CD4-positive, alpha-beta T cell treated with Interleukin-6 at 100 ng/mL for 8 hours (primary cell): ENCODE measurements at places on chromosomes 13 and 19.

GRCh38 chr13:31767175-31767900 lies 28.0 kb downstream of the RXFP2 start:
- DNase-seq = no peak

GRCh38 chr13:45615501-45616101 lies at the start of gene ERICH6B:
Gene ERICH6B (minus strand): TSS chr13:45615739. CDS start chr13:45597005, 18,734 bp downstream.
- no peak for DNase-seq

- no peak for DNase-seq
Observed at GRCh38 chr19:17402982-17403855, 2.2 kb downstream of the BST2 start.

- no peak for DNase-seq
Observed at GRCh38 chr13:103087275-103087674, 21.1 kb upstream of the SLC10A2 start.

DNA sequence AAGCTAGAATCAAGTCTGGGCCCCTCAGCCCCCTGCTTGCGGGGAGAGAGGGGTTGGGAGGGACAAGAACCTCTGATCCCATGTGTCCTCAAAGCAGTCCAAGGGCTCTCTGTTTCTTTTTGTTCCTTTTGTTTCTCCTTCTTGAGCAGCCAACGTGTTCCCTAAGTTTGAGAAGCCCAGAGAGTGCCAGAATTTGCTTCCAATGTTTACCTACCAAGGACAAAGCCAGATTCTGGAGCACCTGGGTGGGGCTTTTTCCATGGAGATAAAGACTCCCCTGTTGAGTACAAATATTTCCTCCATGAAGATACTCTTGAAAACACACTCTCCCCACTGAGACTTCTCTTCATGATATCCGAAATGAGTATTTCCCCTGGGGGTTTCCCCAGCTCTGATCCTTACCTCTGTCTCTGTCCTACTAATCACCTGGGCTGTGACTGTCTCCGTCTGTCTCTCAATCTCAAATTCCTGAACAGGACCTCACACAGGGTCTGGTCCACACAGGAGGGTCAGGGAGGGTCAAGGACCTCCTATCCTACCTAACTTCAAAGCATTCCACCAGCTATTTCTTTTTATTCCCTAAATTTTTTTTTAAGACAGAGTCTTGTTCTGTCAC lies 27.4 kb downstream of the CD177 start:
- no peak for DNase-seq

- no peak for DNase-seq
Observed at GRCh38 chr13:79562557-79562956, 81.6 kb downstream of the NDFIP2 start.

DNA sequence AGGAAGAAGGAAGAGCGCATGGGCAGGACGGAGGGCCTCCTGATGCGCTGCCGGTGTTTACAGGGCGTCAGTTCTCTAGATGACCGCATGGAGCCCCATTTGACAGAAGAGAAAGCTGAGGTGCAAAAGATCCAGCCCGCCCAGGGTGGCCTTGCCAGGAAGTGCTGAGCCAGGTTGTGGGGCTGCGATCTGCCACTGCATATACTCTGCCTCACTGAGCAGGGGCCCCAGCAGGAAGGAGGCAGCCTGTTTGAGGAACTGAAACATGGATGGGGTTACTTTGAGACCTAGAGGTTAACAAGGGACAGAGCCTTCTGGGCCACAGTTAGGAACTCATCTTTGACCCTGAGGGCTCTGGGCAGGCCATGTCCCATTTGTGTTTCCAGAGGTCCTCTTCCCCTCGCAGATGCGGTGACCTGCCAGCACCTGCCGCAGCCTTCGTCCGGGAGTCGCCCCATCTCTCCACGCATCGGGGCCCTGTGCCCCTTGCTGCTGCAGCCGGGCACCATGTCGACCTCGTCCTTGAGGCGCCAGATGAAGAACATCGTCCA lies 3.2 kb downstream of the EPN1 start:
- DNase-seq = no peak

GRCh38 chr13:46354156-46355087 lies 32.6 kb downstream of the RUBCNL start:
- peak; percentile 12 for DNase-seq

DNA sequence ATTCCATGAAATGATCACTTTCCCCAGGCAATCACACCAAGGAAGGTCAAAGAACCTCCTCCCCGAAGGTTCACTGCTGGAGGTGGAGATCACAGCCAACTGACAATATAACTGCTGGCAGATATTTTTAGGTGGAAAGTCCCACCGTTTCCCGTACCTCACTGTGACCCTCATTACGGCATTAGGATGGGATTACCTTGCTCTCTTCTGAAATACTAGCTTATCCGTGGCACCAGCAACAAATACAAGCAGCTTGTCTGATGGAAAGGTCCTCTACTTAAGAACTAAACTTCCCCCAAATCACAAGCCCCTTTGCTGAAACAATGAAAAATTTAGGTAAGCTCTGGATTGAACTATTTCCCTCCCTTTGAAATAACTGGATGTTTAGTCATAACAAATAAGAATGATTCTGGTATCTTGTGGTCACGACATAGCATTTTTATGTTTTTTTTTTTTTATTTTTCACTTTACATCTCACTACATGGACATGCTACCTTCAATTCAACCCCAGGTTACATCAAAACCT lies 178.9 kb downstream of the COL4A1 start:
- DNase-seq = no peak

DNA sequence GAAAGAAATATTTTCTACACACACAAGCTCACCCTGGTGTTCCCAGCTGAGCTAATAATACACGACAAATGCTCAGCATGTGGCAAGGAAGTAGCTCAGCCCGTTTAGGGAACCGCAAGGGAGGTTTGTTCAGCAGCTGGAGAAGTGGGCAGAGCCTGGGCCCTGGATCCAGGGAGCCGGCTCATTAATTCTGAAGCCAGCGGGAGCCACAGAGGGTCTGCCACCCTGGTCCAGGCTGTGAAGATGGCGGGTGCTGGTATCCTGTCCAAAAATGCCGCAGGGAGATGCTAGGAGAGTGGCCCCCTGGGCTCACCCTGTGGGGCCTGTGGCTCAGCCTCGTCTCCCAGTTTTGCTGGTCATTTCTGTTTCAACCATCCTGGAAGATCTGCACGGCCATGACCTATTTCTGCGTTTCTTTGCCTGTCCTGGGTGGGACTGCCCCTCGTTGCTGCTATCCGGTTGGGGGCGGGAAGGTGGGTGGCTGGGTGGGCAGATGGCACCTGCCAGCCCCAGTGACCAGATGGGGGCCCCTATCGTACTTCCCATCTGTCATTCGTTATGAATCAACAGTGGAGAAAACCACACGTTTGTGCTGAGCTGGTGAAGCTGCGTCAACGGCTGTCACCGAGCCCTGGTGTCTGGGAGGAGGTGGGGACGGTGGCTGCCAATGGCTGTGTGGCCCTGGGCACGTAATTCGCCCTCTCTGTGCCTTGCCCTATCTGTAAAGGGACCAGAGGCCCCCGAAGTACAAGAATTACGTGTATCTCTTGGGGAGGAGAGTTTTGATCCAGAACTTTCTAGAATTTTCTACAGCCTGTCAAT lies 2.7 kb upstream of the GNA15 start:
- peak; percentile 67 for DNase-seq

DNA sequence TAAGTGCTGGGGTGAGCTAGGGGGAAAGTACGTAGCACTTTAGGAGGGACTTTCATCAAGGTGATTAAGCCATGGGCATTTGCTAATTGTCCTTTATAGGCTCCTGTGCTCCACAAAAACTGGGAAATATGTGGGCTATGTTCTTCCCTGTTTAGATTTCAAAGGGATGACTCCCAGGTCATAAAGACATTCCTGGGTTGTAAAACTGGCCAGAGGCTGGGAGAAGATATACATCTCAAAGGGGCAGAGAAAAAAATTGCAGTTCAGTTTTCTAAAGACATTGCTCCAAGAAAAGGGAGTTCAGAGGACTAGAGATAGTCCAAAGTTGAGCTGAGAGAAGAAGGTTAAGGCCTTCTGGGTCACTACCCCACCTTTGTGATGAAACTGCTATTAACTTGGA lies 204.8 kb downstream of the MYO16 start:
- no peak for DNase-seq

DNA sequence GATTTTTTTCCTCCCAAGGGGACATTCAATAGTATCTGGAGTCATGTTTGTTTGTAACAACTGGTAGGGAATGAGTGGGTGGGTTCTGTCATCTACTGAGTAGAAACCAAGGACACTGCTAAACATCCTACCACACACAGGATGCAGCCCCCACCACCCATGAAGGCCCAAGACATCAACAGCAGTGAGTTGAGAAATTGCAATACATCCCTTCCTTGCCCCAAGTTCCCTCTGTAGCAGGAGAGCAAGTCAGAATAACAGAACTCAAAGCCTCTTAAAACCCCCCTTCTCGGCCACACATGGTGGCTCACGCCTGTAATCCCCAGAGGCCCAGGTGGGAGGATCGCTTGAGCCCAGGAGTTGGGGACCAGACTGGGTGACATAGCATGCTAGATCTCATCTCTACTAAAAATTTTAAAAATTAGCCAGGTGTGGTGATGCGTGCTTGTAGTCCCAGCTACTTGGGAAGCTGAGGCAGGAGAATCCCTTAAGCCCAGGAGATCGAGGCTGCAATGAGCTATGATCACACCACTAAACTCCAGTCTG lies 2.4 kb upstream of the CYP2F1 start:
- no peak for DNase-seq

DNA sequence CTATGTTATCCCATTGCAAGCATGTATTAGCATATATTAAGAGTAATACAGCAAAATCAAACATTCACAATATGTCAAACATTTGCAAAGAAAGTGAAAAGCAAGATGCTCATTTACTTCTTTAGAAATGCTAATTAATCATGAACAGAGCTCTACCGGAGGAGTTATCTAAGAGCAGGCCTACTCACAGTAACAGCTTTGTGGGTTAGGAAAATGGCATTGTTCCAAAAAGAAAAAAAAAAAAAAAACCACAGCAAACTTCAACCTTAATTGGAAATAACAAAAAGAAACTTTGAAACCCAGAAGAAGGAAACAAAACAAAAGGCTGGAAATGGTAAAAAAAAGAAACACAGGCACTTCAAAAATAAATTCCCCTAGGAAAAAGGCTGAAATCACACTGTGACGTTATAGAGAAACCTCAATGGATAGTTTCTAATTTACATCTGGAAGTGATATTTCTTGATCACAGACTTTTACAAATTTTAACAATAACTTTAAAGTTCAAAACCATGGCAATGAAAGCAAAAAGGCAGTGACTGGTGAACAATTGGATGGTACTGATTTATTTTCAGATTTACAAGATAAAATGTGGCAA lies 1236.8 kb upstream of the SPRY2 start:
- DNase-seq = no peak

- DNase-seq = no peak
Observed at GRCh38 chr13:112728375-112729126, 38.7 kb downstream of the ATP11A start.

DNA sequence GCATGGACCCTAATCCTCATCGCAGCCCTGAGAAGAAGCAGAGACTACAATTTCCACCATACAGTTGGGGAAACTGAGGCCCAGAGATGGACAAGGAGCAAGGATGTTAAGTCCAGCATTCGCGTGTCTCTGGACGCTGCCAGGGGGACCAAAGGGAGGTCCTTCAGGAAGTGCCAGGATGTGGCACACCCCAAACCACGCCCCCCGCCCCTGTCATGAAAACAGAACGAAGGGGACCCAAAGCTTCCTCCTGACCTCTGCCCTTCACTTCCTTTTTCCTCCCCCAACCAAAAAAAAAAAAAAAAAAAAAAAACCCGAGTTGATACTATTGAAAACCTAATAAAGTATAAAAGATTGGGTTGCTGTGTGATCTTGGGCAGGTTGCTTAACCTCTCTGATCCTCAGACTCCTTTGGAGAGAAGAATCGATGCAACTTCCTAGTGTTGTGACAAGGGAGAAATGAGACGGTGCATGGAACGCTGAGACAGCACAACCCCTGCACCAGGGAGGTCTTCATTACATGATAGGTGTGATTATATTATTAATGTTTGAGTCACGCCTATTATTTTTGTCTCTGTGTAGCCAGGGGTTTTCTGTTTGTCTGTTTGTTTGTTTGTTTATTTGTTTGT lies 2.7 kb upstream of the ZBTB7A start:
- DNase-seq = peak; percentile 68

- DNase-seq = peak; percentile 98
Observed at GRCh38 chr19:9792206-9793070, 23.9 kb upstream of the ZNF846 start.

DNA sequence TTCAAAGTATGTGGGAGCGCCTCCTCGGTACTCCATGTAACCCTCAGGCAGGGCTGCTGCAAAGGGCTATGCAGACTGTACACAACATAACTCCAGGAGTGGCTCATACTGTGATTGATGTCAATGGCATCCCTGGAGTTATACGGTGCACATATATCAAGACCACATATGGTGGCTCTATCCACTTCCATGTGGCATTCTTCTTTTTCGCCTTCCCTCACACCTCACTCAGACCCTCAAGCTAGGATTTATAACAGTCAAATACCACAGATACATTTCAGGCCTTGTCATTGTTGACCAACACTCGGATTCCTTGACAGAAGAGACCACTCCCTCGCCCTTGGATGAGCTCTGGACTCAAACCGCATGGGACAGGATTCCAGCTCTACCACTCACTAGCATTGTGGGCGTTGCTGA lies 11.3 kb upstream of the UBL3 start:
- no peak for DNase-seq

DNA sequence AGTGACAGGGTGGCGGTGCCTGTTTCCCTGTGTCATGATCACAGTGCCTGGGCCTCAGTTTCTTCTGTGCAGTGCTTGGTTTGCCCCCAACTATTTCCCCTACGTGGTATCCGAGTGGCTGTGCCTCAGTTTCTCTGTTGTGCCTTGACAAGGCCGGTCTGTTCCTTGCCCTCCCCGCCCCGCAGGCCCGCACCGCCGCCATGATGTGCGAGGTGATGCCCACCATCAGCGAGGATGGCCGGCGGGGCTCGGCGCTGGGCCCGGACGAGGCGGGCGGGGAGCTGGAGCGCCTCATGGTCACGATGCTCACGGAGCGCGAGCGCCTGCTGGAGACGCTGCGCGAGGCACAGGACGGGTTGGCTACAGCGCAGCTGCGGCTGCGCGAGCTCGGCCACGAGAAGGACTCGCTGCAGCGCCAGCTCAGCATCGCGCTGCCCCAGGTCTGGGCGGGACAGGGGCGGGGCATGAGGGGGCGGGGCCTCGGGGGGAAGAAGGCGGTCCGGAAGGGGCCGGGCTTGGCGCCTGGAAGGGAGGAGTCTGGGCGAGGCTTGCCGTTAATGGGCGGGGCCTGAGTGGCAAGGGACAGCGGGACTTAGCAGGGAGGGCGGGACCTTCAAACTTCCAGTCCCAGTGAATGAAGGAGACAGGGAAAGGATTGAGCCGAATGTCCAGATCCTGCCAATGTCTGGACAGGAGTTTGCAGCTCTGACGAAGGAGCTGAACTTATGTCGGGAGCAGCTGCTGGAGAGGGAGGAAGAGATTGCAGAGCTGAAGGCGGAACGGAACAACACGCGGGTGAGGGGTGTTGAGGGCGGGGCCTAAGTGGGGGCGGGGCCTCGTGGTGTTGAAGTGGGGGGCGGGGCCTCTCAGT lies 8.6 kb downstream of the PPFIA3 start:
- DNase-seq = peak; percentile 96

- DNase-seq = no peak
Observed at GRCh38 chr19:49408816-49409440, 14.3 kb downstream of the PTH2 start.

GRCh38 chr19:39138221-39139211 lies 12.9 kb downstream of the PAK4 start:
- DNase-seq = no peak
